ENCODE measurements at places on chromosomes 11 and 22. TPM values are rescaled to one million over a fixed set of nuclear protein-coding genes. Genes with fewer than 3 reads are reported as not detected.

GRCh38 chr11:490186-490929 lies 16.7 kb downstream of the RNH1 start:
- DNase-seq, result no peak

DNA sequence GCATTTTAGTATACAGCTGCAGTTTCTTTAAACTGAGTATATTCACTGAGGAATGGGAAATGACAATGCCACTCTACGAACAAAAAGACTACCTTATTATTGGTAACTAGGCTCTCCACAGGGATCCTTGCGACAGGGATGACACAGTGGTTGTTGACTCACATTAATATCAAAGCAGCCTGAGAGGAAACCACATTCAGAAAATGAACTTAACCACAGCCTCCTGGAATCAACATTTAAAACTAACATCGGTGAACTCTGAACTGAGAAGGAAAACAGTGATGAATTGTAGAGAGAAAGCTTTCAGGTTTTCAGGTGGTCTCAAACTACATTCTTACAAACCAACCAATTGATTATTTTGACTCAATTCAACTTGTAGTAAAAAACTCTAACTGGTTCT lies 90.3 kb upstream of the MTMR2 start:
- no peak for DNase-seq

Gene KRTAP5-7
- polyA plus RNA-seq, result not detected

Gene DCHS1
- 27.5 TPM for polyA plus RNA-seq

Gene TLCD5
- polyA plus RNA-seq, result 13.9 TPM

DNA sequence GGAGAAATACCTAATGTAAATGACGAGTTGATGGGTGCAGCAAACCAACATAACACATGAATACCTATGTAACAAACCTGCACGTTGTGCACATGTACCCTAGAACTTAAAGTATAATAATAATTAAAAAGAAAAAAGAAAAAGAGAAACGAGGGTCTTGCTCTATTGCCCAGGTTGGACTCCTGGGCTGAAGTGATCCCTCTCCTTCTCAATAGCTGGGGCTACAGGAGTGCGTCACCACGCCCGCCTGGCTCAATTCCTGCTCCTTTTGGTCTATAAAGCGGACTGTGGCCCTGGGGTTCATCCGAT lies 521 bp upstream of the PTS start:
- DNase-seq, result no peak

- no peak for DNase-seq
Measured at GRCh38 chr11:58070585-58070984, 39.8 kb downstream of the OR6Q1 start.

DNA sequence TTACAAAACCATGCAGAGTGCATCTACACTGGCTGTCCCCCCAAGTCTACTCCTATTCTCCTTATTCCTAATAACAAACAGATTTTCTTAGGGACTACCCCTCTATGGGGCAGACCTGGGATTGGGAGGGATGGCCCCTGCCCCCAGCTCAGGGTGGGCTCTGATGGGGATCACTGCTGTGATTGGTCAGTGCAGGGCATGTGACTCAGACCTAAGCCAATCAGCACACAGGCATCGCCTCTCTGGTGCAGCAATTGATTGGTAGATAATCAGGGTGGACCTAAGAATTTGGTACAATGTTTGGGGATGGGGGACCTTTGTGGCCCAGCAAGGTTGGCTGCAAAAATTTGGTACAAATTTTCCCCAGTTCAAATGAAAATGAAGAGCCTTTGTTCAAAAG lies 57.2 kb upstream of the SHANK2 start:
- no peak for DNase-seq

- no peak for DNase-seq
Measured at GRCh38 chr22:29195964-29196666, 9.6 kb upstream of the EMID1 start.

DNA sequence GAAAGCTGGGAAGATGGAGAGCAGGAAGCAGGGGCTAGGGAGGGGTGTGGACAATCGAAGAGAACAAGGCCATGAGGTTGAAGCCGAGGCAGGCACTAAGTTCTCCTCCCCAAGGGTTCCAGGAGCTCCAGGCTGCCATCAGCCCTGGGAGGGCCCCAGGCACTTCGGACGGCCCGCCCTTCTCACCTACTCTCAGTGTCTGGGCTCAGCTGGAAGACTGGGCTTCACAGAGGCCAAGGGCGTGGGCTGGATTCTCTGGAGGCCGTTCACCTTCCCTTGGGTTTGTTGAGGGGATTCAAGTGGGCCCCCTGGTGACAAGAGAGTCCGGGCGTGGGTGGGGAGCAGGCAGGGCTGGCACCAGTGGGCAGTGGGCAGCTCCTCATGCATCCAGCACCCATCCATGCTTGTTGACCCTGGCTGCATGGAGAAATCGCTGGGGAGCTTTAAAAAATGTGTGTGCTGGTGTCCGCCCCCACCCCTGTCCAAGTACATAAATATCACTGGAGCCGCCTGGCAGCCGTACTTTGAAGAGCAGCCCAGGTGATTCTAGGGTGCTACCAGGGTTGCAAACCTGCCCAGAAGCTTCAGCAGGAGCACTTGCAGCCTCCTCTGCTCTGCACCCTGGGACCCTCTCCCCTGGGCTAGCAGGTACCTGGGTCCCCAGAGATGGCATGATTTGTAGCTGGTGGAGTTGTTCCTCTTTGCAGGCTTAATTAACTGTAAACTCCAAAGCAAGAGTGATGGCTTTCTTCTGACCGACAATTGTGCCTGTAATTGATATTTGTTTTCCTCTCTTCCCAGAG lies 74.3 kb downstream of the RTL6 start:
- DNase-seq, result no peak

GRCh38 chr11:78295991-78296930 lies 107.5 kb downstream of the USP35 start:
- DNase-seq, result no peak
